NCI-H1694 treated with DMSO at 0.1 percent for 48 hours (cell line): ENCODE measurements at places on chromosomes 4 and X.

DNA sequence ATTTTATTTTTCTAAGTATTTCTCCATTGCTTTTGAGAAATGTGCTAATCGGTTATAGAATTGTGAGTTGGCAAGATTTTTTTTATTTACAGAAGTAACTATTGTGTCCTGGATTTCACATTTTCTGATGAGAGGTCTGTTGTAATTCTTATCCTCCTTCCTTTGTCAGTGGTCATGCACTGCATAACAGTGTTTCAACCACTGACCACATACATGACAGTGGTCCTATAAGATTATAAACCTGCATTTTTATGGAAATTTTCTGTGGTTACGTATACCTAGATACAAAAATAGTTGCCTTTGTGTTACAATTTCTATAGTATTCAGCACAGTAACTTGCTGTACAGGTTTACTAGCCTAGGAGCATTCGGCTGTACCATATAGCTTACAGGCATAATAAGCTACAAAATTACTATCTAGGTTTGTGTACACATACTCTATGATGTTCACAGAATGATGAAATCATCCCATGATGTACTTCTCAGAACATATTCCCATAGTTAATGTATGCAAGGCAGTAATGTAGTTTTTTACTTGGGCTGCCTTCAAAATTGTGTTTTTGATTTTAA, 47.8 kb downstream of the APELA start:
- DNase-seq = no peak

- DNase-seq = no peak
Observed at GRCh38 chr4:189278597-189279165, 662.0 kb upstream of the FRG1 start.

- no peak for DNase-seq
Observed at GRCh38 chr4:63841266-63841665, 568.0 kb downstream of the TECRL start.

- DNase-seq = peak; percentile 28
Observed at GRCh38 chrX:149527705-149528104, 13.1 kb upstream of the EOLA1 start.

DNA sequence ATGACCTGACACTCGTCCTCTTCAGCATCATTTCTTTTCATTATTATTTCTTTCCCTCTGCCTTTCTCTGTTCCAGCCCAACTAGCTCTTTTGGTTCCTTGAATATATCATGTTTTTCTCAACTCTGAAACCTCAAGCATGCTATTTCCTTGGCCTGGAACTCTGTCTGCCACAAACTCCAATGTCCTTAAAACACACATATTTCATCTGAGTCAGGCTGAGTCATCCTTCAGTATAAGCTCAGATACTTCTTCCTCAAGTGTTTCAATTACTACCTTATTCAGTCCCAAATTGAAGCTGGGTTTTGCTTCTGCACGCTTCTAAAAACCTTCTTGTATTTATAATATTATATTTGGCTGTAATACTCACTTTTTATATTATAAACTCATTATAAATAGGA, 424.2 kb downstream of the PDGFC start:
- no peak for DNase-seq

DNA sequence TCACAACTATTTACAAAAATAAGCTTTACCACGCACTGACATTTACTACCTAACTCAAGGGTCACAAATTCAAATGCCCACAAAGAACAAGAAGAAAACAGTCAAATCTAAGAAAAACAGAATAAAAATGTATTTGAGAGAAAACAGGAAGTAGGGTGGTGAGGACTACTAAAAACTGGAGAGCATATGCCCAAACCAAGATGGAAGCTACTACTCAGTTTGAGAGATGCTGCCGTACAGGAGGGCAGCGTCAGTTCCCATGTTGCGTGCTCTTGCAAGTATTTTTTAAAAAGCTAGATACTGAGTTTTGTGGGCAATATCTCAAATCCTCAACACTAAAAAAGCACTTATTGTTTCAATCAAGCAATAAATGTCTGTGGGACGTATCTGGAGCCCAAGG, 16.2 kb downstream of the HNRNPD start:
- no peak for DNase-seq
